ENCODE measurements at places on chromosomes 16 and 17. TPM values are rescaled to one million over a fixed set of nuclear protein-coding genes. Genes with fewer than 3 reads are reported as not detected.

Gene FAM20A
- polyA plus RNA-seq, result 4.3 TPM

Gene KCNJ18
- polyA plus RNA-seq, result 0.24 TPM

Gene PPM1E
- 0.04 TPM for polyA plus RNA-seq

Gene CLEC19A
- polyA plus RNA-seq, result not detected

Gene RAB26
- polyA plus RNA-seq, result 1.1 TPM

Gene ZFHX3
- polyA plus RNA-seq, result 0.62 TPM

Gene SARM1
- polyA plus RNA-seq, result 4.4 TPM

Gene KRT9
- polyA plus RNA-seq, result 0.12 TPM

Gene SCPEP1
- 51.1 TPM for polyA plus RNA-seq

Gene KRTAP3-2
- 43.5 TPM for polyA plus RNA-seq

Gene ALOXE3
- 0.43 TPM for polyA plus RNA-seq

Gene ITGAX
- 1.5 TPM for polyA plus RNA-seq

Gene CRISPLD2
- 3.7 TPM for polyA plus RNA-seq

Gene HAGHL
- 3.4 TPM for polyA plus RNA-seq

Gene YPEL2
- polyA plus RNA-seq, result 3.2 TPM

Gene SLC5A2
- polyA plus RNA-seq, result 1.3 TPM

Gene CCL5
- 6.9 TPM for polyA plus RNA-seq

Gene ARL5C
- polyA plus RNA-seq, result not detected

Gene VASN
- polyA plus RNA-seq, result 25.5 TPM

Gene PAFAH1B1
- 36.6 TPM for polyA plus RNA-seq

Gene OTOA
- polyA plus RNA-seq, result not detected

Gene OR1F1
- polyA plus RNA-seq, result not detected

Gene SIAH1
- polyA plus RNA-seq, result 8.7 TPM

Gene CRHR1
- polyA plus RNA-seq, result 0.15 TPM

Gene KRTAP17-1
- not detected for polyA plus RNA-seq

Gene CLEC3A
- not detected for polyA plus RNA-seq

Gene CASKIN2
- 6.3 TPM for polyA plus RNA-seq

Gene OR3A3
- polyA plus RNA-seq, result not detected

Gene TAF1C
- 64.4 TPM for polyA plus RNA-seq

Gene ZG16
- polyA plus RNA-seq, result not detected

Gene SNN
- polyA plus RNA-seq, result 11.7 TPM

Gene CCL16
- polyA plus RNA-seq, result 0.24 TPM

Gene PRSS27
- polyA plus RNA-seq, result 620 TPM

Gene HOXB4
- 4.2 TPM for polyA plus RNA-seq

Gene KIF2B
- polyA plus RNA-seq, result not detected

Gene DNAH2
- 0.10 TPM for polyA plus RNA-seq

Gene CAVIN1
- polyA plus RNA-seq, result 60.4 TPM

Gene SLC2A4
- polyA plus RNA-seq, result 5.4 TPM

Gene RBFOX1
- polyA plus RNA-seq, result 0.01 TPM

Gene IRF8
- 0.53 TPM for polyA plus RNA-seq

Gene C17orf113
- 0.39 TPM for polyA plus RNA-seq

Gene CFAP97D1
- polyA plus RNA-seq, result not detected

Gene NAA60
- 23.3 TPM for polyA plus RNA-seq

Gene TBX21
- polyA plus RNA-seq, result 0.18 TPM

Gene VMO1
- polyA plus RNA-seq, result 1.3 TPM

Gene MT1M
- 4.0 TPM for polyA plus RNA-seq

Gene TOP3A
- polyA plus RNA-seq, result 9.4 TPM

Gene CSH2
- not detected for polyA plus RNA-seq

Gene HOXB7
- 0.39 TPM for polyA plus RNA-seq

Data from esophagus (tissue), 2 donors.